ENCODE measurements at places on chromosomes 11 and 22.

- DNase-seq = no peak
Observed at GRCh38 chr11:41245704-41246398, 213.6 kb downstream of the LRRC4C start.

DNA sequence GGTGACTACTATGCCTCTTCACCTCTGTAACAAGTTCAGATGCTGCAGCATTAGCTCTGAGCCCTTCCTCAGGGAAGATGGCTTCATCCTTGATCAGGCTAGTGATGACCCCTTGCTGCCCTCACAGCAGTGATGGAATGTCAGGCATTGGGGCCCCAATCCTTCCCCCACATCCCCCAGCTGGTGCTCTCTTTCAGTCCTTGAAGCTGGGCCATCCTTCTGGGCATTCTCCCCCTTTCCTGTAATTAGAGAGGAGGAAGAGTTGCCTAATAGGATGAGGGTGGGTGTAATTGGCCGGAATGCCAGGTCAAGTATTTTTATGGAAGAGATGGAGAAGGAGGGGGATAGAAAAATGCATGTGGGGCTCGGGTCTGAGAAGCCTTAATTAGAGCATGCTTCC is 62.6 kb downstream of the TRAF6 start:
- DNase-seq = no peak

DNA sequence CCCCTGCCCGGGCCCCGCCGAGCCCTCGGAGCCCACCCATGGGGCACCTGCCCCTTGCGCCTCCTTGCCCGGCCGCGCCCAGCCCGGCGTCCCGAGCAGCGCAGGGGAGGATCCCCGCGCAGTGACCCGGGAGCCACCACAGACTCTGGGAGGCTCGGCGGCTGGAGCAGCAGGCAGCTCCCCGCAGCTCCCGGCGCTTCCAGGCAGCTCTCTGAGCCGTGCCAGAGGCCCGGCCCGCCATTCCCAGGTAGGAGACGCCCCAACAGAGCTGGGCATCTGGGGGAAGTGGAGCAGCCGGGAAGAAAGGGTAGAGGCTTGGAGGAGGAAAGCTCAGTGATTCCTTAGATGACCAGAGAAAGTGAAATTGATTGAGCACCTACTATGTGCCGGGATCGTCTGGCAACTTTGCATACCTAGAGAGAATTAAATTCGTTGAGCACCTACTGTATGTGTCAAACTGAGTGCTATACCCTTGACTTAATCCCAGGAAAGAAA is 670 bp downstream of the RASD2 start:
- no peak for DNase-seq

GRCh38 chr11:2933375-2934020 is 4.3 kb upstream of the PHLDA2 start:
- peak; percentile 49 for DNase-seq

- no peak for DNase-seq
Observed at GRCh38 chr11:86755146-86755545, 45.2 kb upstream of the PRSS23 start.

DNA sequence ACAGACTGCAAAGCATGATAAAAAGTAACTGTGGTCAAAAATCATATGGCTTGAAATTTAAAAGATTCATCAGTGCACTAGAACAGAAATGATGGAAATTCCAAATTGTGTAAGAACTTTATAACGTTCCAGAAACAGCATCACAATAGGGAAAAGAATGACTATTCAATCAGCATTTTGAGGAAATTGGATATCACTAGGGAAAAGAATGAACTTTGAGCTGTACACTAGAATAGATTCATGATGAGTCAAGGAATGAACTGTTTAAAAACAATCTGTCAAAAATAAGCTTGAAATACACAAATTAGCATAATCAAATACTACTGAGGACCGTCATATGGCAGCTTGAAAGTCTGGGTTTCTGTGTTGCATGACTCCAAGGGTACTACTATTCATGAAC is 20.5 kb upstream of the HEPHL1 start:
- DNase-seq = no peak

DNA sequence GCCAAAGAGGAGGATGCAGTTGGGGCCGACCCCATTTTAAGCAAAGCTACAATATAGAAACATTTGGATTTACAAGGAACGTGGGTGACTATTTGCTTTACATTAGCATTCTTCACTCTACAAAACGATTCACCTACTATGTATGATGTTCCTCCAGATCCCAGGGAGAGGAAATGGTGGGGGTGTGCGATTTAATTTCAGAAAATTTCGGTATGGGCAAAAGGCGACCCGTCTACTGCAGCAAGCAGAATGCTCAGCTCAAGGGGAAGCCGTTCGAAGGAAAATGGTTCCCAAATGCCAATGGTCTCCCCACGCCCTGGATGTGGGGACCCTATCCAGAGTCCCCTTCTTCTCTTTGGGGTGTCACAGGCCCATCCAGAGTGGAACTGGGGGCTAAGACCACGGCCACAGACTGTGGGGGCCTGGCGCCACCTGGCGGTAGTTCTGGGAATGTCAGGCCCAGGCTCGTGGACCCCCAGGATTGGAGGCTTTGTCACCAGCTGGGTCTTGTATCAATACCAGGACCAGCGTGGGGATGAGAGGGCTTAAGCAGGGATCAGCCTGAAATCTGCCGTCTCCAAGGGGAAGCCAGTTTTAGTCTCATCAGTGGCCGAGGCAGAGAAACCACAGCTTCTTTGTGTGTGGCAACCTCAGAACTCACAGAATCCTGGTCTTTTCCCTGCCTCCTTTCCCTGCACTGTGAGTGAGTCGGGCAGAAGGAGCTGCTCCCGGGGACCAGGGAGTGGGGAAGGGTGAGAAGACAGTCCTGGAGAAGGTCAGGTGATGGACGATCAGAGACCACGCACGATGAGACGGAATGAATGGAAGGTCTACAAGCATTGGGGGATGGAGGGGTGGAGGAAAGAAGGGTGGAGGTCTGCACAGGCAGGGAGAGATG is 8.4 kb downstream of the LRRC10B start:
- DNase-seq = peak; percentile 66

DNA sequence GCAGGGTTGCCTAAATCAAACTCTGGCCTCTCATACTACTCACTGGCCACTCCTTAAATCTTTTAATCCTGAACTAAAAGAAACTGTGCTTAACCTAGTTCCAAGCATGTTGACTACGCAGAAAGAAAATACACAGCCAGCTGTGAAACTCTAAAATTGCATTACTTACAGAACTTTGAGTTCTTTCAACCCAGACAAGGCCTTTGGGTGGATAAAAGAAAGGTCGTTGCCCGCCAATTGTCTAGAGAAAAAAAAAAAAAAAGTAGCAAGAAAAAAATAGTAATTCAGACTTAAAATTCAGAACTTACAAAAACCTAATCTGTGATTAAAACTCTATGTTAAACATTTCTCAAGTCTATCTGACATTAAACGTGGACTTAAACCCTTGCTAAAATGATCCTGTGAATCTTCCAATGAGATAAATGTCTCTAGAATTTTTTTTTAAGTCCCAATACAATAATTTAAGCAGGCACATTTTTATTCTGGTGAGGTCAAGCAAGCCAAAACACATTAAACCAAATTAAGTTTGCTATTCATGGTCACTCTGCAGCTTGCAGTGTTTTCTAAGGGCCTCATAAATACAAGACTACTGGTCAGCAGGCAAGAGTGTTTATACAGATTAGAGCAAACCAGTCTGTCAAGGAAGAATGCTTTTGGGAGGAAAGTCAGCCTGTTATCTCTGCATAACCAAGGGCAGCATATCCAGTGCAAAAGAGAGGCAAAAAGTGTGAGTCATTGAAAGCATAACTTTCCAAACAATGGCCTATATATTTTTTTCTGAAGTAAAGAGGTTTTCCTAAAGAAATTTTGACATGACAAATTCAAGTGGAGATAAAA is 29.5 kb upstream of the CCDC34 start:
- DNase-seq = no peak

GRCh38 chr22:37563153-37564081 is 3.1 kb downstream of the CDC42EP1 start:
- DNase-seq = no peak

- DNase-seq = no peak
Observed at GRCh38 chr11:66126064-66126463, 56.0 kb downstream of the PACS1 start.

DNA sequence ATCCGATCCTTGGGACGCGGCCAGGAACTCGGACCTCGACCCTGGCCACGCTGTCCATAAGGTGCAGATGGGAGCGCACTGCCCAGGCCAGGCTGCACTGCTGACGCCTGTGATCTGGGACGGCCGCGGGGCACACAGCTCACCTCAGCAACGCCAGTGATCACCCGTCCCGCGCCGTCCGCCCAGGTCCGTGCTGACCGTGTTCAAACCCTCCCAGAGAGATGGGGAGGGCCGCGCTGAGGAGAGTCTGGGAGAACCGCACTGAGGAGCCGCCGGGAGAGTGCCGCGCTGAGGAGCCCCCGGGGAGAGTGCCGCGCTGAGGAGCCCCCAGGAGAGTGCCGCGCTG is 636 bp downstream of the KCNQ1OT1 start:
- peak; percentile 32 for DNase-seq

- DNase-seq = no peak
Observed at GRCh38 chr11:102783016-102783415, 2.6 kb upstream of the MMP10 start.

DNA sequence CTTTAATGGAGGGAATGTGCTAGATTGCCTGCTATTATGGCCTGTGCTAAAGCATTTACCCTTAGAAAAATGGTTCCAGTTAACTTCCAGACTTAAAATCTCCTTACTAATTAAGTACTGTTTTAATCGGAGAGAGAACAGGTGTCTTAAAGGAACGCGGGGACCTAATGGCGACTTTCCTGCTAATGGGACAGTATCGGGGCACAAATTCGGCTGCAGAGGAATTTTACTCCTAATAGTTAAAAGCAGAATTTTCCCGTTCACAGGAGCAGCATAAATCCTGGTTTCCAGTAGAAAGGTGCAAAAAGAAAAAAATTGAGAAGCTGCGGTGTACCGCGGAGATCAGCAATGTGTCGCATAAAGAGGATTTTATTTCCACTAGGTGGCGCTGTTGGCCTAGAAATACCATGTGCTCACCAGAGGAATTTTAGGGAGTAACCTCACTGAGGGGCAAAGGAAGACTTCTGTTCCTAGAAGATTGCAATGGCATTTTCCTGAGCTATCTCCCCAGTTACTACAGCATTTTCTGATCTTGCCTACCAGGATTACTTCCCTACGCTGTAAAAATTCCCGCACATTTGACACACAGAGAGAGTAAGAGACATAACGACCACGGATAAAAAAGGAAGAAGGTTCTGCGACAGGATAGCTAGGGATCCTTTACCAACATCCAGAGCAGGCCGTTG is 44.5 kb downstream of the ZNF280B start:
- peak; percentile 40 for DNase-seq

DNA sequence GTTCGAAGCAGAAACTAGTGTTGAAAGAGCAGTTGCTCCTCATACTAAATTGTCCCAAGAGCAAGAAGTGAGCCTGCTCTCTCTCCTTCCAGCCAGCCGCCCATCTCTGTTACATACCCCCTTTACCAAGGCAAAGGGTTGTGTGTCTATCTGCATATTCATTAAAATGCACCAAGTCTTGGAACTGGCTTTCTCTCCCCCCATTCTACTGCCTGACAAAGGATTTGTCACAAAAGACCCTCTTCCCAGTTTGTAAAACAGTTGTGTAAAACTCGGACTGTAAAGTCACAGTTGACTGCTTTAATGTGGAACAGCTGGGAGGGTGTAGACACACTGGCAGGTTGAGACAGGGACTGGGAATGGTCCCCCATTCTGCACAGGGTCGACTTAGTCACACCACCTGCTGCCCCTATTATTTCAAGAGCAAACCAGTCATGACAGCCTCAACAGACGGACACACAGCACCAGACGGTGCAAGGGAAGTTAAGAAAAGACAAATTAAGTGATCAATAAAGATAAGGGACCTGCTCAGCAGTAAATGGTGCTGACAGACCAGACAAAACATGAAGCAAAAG is 60.0 kb upstream of the HTATIP2 start:
- no peak for DNase-seq

DNA sequence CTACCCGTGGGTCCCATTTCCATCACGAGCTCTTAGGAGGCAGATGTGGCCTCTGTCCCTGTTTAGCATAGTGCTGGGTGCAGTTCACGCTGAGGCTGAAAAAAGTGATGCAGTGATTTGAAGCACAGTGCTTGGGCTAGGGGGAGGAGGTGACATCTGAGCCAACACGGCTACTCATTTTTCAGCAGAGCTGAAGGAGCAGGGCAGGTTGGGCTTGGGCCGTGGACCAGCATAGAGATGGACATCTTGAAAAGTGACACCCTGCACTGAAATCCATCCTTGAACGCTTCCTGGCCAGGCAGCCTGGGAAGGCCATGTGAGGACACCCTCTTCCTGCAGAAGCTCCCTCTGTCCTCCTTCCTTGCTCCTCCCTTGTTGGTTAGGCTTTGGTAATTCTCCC is 66.4 kb downstream of the ADAMTS15 start:
- DNase-seq = no peak

GRCh38 chr11:46234311-46234710 is 43.2 kb upstream of the CREB3L1 start:
- DNase-seq = peak; percentile 39

DNA sequence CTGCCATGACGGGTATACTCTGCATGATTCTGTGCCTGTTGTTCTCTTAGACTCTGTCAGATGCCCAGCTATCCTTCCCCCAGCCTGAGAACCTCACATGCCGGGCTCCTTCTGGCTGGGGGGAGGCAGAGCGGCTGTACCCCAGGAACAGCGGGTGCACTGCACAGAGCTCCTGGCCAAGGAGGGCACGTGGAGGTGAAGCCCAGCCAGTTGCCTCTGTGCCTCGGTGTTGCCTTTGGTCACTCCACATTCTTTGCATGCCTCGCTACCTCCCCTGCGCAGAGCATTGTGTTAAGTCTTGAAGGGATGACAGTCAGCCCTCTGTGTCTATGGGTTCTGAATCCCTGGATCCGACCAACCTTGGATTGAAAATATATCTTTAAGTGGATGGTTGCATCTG is 77.7 kb downstream of the FEZ1 start:
- DNase-seq = no peak

GRCh38 chr22:46895753-46896152 is 133.3 kb downstream of the TBC1D22A start:
- no peak for DNase-seq

DNA sequence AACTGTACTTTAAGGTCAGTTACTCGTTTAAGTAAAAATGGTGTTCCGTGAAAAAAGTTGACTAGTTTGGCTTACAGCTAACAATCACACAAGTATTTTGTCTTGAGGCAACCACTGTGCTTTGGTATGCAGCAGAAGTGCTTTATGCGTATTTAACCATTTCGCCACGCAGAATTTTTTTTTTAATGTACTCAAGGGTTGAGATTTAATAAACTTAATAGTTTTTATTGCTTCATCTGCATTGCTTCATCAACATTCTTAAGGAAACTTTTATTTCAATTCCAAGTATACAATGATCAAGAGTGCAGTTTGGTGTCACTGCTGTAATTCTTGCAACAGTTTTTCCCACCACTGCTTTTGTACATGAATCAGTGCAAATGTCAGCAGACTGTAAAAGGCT is 66.4 kb downstream of the ZNRF3 start:
- DNase-seq = no peak

All from right hindlimb (tissue), 1 donor.